ENCODE measurements at places on chromosomes 6 and 20.

DNA sequence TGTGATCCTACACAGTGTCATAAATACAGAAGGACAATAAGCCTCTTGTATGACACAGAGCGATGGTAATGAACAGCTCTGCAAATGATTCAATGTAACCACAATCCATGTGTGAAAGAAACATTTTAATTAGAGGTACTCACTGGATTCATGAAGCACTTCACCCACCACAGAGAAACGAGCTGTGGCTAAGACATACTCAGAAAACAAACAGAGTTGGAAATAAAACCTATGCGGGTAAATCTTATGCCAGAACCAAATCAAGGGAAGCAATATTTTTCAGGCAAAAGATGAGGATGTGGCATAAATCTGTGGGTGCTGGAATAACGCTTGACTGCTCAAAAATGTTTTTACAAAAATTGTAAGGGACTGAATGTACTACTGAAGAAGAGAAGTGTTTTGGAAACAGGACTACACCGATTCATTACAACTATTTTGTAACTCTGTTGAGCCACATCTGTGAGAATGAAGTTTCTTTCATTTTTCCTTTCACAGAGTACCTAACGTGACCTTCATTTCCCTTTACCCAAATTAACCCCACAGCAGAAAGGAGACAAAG, 112.1 kb downstream of the WDR27 start:
- DNase-seq = no peak

DNA sequence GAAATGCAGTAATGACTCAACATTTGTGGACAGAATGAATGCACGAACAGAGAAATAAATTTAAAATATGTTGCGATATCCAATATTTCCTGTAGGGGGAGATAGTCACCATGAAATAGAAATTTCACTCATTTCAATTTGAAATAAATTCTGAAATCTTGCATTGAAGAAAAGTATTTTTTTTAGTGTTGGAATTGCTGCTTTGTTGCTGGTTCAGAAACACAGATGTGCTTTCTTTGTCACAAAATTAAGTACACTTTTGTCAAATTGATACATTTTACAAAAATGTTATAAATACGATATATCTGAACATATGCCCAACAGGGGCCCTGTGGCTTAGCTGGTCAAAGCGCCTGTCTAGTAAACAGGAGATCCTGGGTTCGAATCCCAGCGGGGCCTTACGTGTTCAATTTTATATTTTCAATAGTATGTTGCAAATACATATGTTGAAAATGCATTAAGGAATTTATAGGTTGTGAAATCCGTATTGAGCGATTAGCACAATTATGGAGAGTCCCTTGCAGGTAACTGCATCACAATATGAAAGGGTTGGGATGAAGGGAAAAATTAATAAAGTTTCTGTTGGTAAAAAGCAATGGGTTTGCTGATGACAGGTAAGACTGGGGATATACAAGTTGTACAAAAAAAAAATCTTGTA, 85.4 kb upstream of the PRSS16 start:
- DNase-seq = no peak

- DNase-seq = no peak
Observed at GRCh38 chr6:2743280-2744208, 7.2 kb downstream of the MYLK4 start.

- DNase-seq = no peak
Observed at GRCh38 chr20:48096957-48097890, 311.9 kb upstream of the SULF2 start.

- DNase-seq = no peak
Observed at GRCh38 chr6:151297886-151298285, 58.1 kb downstream of the AKAP12 start.

GRCh38 chr6:138979365-138979764, 8.7 kb downstream of the REPS1 start:
- DNase-seq = no peak

- DNase-seq = no peak
Observed at GRCh38 chr6:37623666-37624065, 74.0 kb downstream of the MDGA1 start.

DNA sequence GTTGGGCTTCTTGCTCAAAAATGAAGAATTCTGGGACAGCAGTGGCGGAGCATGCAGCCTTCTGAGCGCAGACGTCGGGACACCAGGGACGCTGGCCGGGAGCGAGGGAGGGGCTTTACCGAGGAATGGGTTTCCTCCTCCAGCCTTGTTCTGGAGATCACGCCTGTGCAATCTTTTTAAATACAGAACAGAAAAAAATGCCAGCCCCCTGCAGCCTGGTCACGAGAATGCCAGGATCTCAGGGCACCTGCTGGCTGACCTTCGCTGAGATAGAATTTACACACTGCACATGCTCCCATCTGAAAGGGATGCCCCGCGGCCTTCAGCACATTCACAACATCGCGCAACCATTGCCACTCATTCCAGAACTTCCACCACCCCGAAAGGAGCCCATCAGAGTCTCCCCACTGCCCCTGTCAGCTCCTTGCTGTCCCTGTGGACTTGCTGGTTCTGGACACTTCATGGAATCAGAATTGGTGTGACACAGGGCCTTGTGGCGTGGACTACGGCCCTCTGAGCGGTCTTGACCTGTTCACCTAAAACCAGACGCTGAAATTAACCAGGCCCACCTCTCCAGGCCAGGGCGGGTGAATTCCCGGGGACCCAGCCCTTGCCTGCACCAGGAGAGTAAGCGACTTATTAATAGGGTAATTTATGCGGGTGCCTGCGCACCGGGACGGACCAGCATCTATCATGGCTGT, 20.6 kb upstream of the BHLHE23 start:
- no peak for DNase-seq

DNA sequence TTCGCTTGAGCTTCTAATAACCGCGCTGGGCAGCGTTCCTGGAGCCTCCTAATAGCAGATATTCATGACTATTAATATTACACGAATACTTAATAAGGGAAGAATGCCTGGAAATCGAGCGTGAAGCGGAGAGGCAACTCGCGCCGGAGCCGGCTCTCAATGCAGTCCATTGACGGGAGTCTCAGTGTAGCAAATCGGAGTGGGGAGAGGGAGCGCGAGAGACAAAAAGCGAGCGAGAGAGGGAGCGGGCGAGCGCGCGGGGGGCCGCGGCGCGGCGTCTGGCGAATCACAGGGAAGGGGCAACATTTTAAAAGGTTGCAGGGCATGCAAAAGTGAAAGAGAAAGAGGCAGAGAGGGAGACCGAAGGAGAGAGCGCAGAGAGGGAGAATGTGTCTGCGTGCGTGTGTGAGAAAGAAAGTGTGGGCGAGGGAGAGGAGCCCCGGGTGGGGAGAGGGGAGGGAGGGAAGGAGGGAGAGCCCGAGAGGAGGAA, 2.9 kb downstream of the TFAP2A start:
- no peak for DNase-seq

DNA sequence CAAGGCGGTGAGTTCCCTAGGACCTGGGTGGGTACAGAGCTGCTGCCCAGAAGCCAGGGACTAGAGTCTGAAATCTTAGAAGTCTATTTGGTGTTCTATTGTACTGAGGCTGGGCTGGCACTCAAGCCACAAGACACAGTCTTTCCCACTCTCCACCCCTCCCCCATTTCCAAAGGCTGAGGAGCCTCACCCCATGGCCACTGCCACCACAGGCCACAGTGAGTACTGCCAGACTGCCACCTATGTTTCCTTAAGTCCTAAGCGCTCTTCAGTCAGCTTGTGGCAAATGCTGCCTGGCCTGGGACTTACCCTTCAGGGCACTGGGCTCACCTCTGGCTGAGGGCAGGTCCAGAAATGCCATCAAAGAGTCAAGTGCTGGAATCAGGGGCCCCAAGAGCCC, 469.3 kb downstream of the HAO1 start:
- no peak for DNase-seq

DNA sequence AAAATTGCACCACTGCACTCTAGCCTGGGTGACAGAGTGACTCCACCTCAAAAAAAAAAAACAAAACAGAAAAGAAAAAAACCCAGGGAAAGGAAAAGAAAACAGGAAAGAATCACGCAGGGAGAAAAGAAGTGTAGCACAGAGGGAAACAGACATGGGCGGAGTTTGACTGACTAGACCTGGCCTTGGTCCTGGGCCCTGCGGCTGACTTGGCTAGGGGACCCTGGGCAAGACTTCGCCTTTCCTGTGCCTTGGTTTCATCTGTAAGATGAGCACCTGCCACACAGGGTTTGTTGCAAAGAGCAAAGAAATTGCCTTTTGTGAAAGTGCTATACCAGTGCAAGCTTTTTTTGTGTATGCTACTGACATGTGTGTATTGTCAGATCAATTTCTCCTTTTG, 71.3 kb upstream of the KCNG1 start:
- DNase-seq = no peak

DNA sequence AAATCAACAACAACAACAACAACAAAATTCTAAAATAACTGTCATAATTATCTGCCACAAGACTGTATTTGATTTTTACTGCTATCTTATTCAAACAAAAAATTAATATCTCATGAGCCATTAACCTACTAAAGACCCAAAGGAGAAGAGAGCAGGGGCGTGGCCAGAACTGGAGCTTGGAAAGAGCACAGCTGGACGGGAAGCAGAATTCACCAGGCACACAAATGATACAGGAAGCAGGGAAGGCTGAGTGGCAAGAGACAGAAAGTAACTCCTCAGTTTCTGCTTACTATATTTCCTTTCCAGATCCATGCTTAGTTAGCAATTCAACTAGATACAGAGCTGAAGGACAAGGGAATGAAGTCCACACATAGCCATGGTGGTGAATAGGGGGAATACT, 54.4 kb downstream of the FKBP5 start:
- no peak for DNase-seq

DNA sequence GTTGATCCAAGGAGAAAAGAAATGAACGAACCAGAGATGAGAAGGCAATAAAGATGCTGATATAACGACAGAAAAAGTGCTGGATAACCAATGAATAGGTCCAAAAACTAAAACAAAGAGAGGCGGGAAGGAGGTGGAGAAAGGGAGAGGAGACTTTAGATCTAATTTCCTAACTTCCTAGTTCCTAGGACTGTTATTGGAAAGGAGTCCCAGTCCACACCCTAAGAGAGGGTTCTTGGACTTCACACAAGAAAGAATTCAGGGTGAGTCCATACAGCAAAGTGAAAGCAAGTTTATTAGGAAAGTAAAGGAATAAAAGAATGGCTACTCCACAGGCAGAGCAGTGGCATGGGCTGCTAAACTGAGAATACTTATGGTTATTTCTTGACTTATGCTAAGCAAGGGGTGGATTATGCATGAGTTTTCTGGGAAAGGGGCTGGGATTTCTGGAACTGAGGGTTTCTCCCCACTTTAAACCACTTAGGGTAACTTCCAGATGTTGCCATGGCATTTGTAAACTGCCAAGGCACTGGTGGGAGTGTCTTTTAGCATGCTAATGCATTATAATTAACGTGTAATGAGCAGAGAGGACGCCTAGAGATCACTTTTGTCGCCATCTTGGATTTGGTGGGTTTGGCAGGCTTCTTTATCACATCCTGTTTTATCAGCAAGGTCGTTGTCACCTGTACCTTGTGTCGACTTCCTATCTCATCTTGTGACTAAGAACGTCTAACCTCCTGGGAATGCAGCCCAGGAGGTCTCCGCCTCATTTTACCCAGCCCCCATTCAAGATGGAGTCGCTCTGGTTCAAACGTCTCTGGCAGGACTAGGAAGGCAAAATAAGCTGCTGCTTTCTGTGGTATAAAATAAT, 60.9 kb upstream of the RBM24 start:
- no peak for DNase-seq

- no peak for DNase-seq
Observed at GRCh38 chr6:40325041-40325440, 262.1 kb downstream of the LRFN2 start.

- no peak for DNase-seq
Observed at GRCh38 chr6:36809941-36810803, 29.1 kb downstream of the CPNE5 start.

- no peak for DNase-seq
Observed at GRCh38 chr6:41291717-41292116, 5.2 kb upstream of the TREM1 start.

DNA sequence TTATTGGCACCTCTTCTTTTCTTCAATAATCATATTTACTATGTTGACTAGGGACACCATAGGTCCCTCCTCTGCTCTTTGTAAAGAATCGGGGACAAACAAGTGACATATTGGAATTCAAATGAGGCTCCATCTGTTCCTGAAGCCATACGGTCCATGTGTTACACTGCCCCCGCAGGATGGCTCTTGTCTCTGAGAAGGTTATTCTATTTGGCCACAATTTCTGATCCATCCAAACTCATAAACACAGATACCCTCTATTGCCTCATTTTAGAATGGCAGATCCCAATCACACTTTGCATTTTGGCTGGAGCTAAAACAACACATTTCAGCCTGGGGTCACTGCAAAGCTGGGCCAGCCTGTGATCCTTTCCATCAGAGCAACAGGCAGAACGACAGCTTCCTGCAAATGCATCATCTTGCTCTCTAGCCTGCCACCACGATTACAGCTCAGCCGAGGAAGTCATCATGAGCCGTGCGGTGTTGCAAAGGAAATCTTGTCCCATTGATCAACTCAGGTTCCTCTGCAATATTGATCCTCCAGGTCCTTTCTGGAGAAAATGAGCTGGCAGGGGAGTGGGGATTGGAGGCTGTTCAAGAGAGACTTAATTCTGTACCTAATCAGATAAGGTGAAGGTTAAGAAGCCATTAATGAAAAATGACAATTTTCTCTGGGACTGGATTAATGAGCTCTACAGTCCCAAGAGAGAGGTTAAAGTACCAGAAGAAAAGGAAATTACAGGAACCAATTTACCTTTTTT, 73.1 kb downstream of the AGPAT4 start:
- no peak for DNase-seq

DNA sequence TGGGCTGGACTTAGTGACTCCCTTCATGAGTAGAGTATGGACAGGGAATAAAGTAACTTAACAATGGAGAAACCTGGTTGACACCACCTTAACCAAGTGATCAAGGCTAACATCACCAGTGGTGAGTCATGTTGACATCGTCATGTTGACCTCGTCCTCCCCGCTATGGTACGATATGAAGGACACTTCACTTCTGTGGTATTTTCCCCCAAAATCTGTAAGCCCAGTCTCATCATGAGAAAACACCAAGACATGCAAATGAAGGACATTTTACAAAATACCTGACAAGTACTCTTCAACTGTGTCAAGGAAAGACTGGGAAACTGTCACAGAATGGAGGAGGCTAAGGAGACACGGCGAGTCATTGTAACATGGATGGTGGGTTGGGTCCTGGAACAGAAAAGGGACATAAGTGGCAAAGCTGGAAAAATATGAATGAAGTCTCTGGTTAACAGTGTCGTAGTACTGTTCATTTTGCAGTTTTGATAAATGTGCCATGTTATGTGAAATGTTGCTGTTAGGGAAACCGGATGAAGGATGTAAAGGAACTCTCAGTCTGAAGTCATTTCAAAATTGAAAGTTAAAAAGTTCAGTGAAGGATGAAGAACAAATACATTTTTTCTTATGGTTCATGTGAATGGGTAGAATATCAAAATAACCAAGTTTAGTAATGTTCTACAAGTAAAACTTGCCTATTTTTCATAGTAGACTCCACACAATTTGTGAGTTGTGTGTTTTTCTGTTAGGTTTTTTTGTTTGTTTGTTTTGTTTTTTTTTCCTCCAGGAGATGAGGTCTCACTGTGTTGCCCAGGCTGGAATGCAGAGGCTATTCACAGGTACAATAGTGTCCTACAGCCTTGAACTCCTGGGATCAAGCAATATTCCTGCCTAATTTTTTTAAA, 247.5 kb downstream of the TMEM242 start:
- DNase-seq = no peak

All from NCI-H187 (cell line).